IMR-90 (cell line): ENCODE measurements at places on chromosomes 7 and 10. TPM values are rescaled to one million over a fixed set of nuclear protein-coding genes. Genes with fewer than 3 reads are reported as not detected.

Gene NYAP1
- 0.18 and 0.28 TPM in 2 replicates for total RNA-seq

Gene GIMAP1
- not detected in 2 replicates for total RNA-seq

Gene DNAJC30
- total RNA-seq = 1.6 and 1.7 TPM in 2 replicates

Gene C1QL3
- total RNA-seq = not detected in 2 replicates

Gene HOXA2
- 1.6 and 1.7 TPM in 2 replicates for total RNA-seq

Gene ZNF727
- not detected in 2 replicates for total RNA-seq

Gene RAMP3
- not detected in 2 replicates for total RNA-seq

Gene UPK3B
- not detected in 2 replicates for total RNA-seq

Gene ECHDC3
- 2.8 and 4.3 TPM in 2 replicates for total RNA-seq

Gene BMPER
- 7.5 and 7.9 TPM in 2 replicates for total RNA-seq

Gene NPFFR1
- not detected in 2 replicates for total RNA-seq

Gene IKZF1
- not detected in 2 replicates for total RNA-seq

Gene OR9A2
- total RNA-seq = not detected in 2 replicates

Gene GRID2IP
- total RNA-seq = not detected in 2 replicates

Gene CFAP43
- under 0.01 TPM in 1 of 2 replicates, not detected in the other for total RNA-seq

Gene CHRM2
- 144 and 184 TPM in 2 replicates for total RNA-seq

Gene PNLIPRP3
- total RNA-seq = not detected in 2 replicates

Gene ADAM22
- under 0.01 and 0.18 TPM in 2 replicates for total RNA-seq

Gene DNAJC2
- 22.4 and 31.9 TPM in 2 replicates for total RNA-seq

Gene HTR7
- 0.56 and 0.72 TPM in 2 replicates for total RNA-seq

Gene FGL2
- total RNA-seq = 0.56 and 1.3 TPM in 2 replicates

Gene DLD
- total RNA-seq = 120 and 361 TPM in 2 replicates

Gene MKI67
- total RNA-seq = 36.4 and 39.2 TPM in 2 replicates

Gene GIMAP8
- total RNA-seq = not detected in 2 replicates

Gene PDZD8
- 20.4 and 22.5 TPM in 2 replicates for total RNA-seq

Gene GPR146
- total RNA-seq = 0.83 and 2.2 TPM in 2 replicates
